ENCODE measurements at places on chromosomes 4 and X.

GRCh38 chrX:38041237-38041636, 34.9 kb downstream of the SYTL5 start:
- H3K4me1 ChIP-seq, result no peaks in the 10 kb centered on the region
- no peak overlapping the region for H3K27ac ChIP-seq
- H3K27me3 ChIP-seq, result no peaks in the 10 kb centered on the region
- no peak for DNase-seq

- H3K36me3 ChIP-seq, result no peaks in the 10 kb centered on the region
- H3K27ac ChIP-seq, result no peak overlapping the region
- no peak overlapping the region for H3K4me3 ChIP-seq
- no peaks in the 10 kb centered on the region for H3K4me1 ChIP-seq
These were observed 152.3 kb downstream of the ADAM29 start for GRCh38 chr4:175070444-175070843.

DNA sequence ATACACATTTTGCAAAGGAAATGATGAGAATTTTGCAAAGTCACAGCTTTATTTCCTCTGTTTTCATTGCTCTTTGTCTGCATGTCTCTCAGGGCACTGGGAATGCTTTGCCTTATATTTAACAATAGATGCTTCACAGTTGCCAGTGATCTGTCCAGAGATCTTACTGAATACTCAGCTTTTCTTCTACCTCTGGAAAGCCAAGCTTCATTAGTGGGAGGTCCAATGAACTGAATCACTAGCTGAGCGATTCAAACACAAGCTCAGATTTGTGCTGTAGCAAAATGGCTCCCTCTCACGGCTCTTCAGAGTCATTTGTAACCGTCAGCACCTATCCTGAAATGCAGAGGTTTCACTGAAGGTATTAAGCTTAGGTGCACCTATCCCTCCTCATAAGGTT, 138.9 kb downstream of the DCLK2 start:
- no peak overlapping the region for H3K4me3 ChIP-seq
- no peaks in the 10 kb centered on the region for H3K4me1 ChIP-seq
- H3K27me3 ChIP-seq, result no peaks in the 10 kb centered on the region
- DNase-seq, result no peak
- H3K27ac ChIP-seq, result no peak overlapping the region

DNA sequence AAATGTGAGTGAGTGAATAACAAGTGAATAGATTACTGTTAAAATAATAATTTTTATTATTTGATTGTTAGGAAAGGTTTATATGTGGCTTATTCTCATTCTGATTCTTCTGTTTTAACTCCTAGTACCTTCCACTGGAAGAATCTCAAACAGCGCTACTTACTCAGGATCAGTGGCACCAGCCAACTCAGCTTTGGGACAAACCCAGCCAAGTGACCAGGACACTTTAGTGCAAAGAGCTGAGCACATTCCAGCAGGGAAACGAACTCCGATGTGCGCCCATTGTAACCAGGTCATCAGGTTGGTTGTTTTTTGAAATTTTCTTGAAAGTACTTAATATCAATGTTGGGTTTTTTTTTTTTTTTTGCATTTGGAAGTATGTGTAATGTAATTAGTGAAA, 117.6 kb upstream of the BMPR1B start:
- DNase-seq, result no peak
- no peaks in the 10 kb centered on the region for H3K27me3 ChIP-seq
- no peaks in the 10 kb centered on the region for H3K36me3 ChIP-seq
- no peak overlapping the region for H3K4me3 ChIP-seq

- H3K27ac ChIP-seq, result no peak overlapping the region
- H3K4me3 ChIP-seq, result no peak overlapping the region
- H3K36me3 ChIP-seq, result no peaks in the 10 kb centered on the region
- no peak for DNase-seq
- no peaks in the 10 kb centered on the region for H3K4me1 ChIP-seq
These were observed 11.7 kb downstream of the MFAP3L start for GRCh38 chr4:170014359-170015011.

- no peak for DNase-seq
- no peak overlapping the region for H3K27ac ChIP-seq
- no peaks in the 10 kb centered on the region for H3K4me1 ChIP-seq
- no peaks in the 10 kb centered on the region for H3K36me3 ChIP-seq
These were observed 222.1 kb downstream of the FRMPD4 start for GRCh38 chrX:12360383-12360782.

DNA sequence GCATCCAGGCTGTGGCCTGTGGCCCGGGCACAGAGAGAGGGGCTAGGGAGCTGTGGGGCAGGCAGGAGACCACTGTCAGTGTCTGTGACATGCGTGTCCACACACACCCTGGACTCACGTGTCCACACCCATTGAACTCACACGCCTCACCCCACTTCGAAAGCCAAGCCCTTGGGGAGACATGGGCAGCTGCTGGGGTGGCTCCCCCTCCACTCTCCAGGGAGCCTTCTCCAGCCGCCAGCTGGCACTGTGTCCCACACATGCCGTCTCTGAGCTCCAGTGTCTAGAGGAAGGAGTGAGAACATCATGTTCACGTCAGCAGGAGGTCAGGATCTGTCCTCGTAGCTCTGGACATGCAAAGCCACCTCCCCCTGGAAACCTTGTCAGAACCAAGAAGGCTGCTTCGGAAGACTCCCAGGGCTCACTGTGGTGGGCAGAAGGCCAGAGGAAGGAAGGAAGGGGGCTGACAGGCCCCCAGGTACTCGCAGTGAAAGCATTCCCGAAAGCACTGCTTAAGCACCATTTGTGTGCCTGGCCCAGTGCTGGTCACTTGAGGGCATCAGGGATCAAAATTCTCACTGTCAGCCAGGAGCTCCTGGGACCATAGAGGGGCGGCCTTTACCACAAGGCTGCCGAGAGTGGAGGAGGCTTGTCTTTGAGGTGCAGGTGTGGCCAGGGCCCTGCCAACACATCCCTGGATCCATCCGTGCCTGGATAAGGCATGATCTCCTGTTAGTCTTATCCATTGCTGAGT, 61.4 kb downstream of the HTRA3 start:
- H3K27me3 ChIP-seq, result no peaks in the 10 kb centered on the region
- no peak overlapping the region for H3K27ac ChIP-seq
- no peaks in the 10 kb centered on the region for H3K36me3 ChIP-seq
- H3K4me1 ChIP-seq, result peaks cover 6% of the 10 kb centered on the region

DNA sequence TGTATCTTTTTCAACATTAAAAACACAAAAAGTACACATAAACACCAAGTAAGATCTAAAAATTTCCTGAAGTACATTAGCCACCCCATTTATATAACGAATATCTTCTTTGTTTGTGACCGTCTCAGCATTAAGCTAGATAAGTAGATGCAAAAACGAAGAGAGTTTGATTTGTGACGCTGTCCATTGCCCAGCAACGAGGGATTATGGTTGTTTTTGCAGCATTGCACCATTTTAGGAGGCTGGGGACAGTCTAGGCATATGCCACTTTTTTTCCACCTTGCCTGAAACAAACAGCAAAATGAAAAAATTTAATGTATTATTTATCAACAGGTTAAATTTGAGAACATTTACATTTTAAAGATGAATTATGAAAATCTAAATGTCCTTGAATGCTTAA, 12.0 kb upstream of the IGSF1 start:
- no peaks in the 10 kb centered on the region for H3K27me3 ChIP-seq
- no peak overlapping the region for H3K27ac ChIP-seq
- no peak for DNase-seq

GRCh38 chr4:61212788-61213187, 12.7 kb downstream of the ADGRL3 start:
- H3K27me3 ChIP-seq, result no peaks in the 10 kb centered on the region
- H3K36me3 ChIP-seq, result no peaks in the 10 kb centered on the region
- H3K4me3 ChIP-seq, result no peak overlapping the region
- no peak overlapping the region for H3K27ac ChIP-seq

DNA sequence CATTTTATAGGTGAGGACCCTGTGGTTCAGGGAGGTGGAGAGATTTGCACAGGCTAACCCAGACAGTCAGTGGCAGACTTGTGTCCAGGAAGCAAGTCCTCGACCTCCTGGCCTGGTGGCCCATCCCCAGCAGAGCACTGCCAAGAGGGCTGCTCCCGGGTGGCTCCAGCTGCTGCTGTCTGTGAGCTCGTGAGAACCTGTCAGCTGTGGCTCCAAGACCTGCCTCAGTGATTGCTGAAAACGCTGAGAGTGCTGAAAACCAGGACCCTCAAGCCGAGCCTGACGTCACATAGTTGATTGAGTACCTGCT, 74.2 kb downstream of the RTL9 start:
- no peaks in the 10 kb centered on the region for H3K27me3 ChIP-seq
- DNase-seq, result no peak
- H3K4me1 ChIP-seq, result no peaks in the 10 kb centered on the region
- no peak overlapping the region for H3K27ac ChIP-seq
- no peaks in the 10 kb centered on the region for H3K36me3 ChIP-seq

DNA sequence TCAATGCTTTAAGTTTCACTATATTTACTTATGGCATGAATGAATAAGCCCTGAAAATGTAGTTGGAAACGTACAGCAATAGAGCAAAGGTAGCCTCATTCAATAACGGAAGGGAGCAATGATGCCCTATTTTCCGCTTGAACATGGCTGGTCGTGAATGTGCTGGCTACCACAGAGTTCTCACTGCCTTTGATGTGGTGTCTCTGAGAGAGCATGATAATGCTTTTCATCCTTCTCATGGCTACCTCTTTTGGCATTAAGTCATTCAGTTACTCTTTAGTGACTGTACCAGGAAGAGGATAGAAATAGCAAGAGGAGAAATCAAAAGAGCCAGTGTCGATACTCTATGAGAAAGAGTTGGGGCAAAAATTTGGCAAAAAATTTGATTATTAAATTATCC, 308.0 kb downstream of the PPP3CA start:
- no peak for DNase-seq
- H3K27ac ChIP-seq, result no peak overlapping the region
- no peaks in the 10 kb centered on the region for H3K36me3 ChIP-seq

- no peaks in the 10 kb centered on the region for H3K27me3 ChIP-seq
- H3K4me3 ChIP-seq, result no peak overlapping the region
- H3K4me1 ChIP-seq, result no peaks in the 10 kb centered on the region
- no peaks in the 10 kb centered on the region for H3K36me3 ChIP-seq
- DNase-seq, result no peak
These were observed 62.6 kb upstream of the DHX15 start for GRCh38 chr4:24646798-24647460.

GRCh38 chr4:11878241-11878640, 449.5 kb upstream of the HS3ST1 start:
- H3K4me1 ChIP-seq, result no peaks in the 10 kb centered on the region
- DNase-seq, result no peak
- H3K27me3 ChIP-seq, result no peaks in the 10 kb centered on the region

- H3K4me1 ChIP-seq, result no peaks in the 10 kb centered on the region
- no peaks in the 10 kb centered on the region for H3K27me3 ChIP-seq
- no peaks in the 10 kb centered on the region for H3K36me3 ChIP-seq
- no peak overlapping the region for H3K4me3 ChIP-seq
- no peak overlapping the region for H3K27ac ChIP-seq
- no peak for DNase-seq
These were observed 213.0 kb upstream of the FAT4 start for GRCh38 chr4:125101719-125102118.

DNA sequence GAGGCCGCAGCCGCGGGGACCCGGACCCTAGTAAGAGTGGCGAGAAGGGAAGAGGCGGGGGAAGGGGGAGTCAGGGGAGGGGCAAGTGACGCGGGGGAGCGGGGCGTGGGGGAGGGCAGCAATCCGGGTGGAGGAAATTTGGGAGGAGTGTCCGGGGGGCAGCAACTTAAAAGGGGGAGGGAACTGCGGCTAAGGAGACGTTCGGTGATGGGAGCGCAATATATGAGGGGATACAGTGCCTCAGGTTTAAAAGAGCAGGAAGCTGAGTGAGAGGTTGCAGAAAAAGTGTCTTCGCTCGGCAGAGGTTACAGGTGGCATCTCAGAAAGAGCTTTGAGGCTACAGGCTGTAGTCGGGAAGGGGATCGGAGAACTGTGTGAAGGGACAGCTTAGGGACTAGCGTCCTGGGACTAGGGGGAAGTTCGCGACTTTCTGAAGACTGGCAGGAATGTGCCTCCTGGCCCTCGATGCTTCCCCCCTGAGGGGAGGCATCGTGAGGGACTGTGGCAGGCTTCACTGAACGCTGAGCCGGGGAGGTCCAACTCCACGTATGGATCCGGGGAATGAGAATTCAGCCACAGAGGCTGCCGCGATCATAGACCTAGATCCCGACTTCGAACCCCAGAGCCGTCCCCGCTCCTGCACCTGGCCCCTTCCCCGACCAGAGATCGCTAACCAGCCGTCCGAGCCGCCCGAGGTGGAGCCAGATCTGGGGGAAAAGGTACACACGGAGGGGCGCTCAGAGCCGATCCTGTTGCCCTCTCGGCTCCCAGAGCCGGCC, 519 bp downstream of the FOXO4 start:
- H3K36me3 ChIP-seq, result no peaks in the 10 kb centered on the region
- no peaks in the 10 kb centered on the region for H3K4me1 ChIP-seq
- H3K27ac ChIP-seq, result peak overlapping the region; percentile 75

- H3K27me3 ChIP-seq, result no peaks in the 10 kb centered on the region
- H3K4me1 ChIP-seq, result no peaks in the 10 kb centered on the region
- DNase-seq, result no peak
- H3K36me3 ChIP-seq, result no peaks in the 10 kb centered on the region
- no peak overlapping the region for H3K27ac ChIP-seq
- H3K4me3 ChIP-seq, result no peak overlapping the region
These were observed 664.0 kb upstream of the PCDH7 start for GRCh38 chr4:30056016-30056766.

DNA sequence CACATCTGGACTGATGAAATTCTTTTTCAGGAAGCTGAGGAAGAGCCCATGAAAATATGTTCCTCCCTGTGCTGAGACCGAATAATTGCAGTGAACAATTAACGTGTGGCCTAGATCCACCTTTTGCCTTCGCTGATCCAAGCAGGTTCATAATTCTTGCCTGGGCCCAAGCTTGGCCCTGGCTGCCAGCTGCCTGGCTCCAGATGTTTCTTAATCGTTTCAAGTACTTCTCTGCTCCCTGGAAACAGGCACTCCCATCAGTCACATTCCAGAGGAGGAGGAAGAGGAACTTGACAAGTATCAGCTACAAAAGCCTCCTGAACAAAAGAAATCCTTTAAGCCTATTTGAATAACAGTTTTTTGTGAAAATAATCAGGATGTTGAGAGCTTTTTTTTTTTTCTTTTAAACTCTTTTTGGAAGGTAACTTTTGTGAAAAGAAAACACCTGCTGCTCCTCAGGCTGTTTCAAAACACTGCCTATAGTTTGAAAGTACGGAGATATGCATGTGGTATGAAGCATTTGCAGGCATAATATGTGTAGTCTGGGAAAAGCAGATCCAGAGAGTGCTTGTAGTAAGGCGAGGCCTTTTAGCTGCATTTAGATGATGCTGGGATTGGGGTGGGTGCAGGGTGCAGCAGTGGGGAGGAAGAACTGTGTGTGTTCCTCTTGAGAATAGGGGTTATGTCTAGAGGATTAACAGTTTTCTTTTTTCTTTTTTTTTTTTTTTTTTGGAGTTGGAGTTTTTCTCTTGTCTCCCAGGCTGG, 154.4 kb downstream of the PTTG2 start:
- H3K4me3 ChIP-seq, result no peak overlapping the region
- H3K36me3 ChIP-seq, result no peaks in the 10 kb centered on the region
- no peak overlapping the region for H3K27ac ChIP-seq
- DNase-seq, result no peak
